ENCODE measurements at places on chromosomes 3 and 15. TPM values are rescaled to one million over a fixed set of nuclear protein-coding genes. Genes with fewer than 3 reads are reported as not detected.

- DNase-seq = no peak
- no peak overlapping the region for H3K27ac ChIP-seq
- peaks cover 7% of the 10 kb centered on the region for H3K27me3 ChIP-seq
- H3K4me3 ChIP-seq = no peak overlapping the region
- no peaks in the 10 kb centered on the region for H3K36me3 ChIP-seq
Observed at GRCh38 chr3:193809106-193809505, 216.1 kb downstream of the OPA1 start.

DNA sequence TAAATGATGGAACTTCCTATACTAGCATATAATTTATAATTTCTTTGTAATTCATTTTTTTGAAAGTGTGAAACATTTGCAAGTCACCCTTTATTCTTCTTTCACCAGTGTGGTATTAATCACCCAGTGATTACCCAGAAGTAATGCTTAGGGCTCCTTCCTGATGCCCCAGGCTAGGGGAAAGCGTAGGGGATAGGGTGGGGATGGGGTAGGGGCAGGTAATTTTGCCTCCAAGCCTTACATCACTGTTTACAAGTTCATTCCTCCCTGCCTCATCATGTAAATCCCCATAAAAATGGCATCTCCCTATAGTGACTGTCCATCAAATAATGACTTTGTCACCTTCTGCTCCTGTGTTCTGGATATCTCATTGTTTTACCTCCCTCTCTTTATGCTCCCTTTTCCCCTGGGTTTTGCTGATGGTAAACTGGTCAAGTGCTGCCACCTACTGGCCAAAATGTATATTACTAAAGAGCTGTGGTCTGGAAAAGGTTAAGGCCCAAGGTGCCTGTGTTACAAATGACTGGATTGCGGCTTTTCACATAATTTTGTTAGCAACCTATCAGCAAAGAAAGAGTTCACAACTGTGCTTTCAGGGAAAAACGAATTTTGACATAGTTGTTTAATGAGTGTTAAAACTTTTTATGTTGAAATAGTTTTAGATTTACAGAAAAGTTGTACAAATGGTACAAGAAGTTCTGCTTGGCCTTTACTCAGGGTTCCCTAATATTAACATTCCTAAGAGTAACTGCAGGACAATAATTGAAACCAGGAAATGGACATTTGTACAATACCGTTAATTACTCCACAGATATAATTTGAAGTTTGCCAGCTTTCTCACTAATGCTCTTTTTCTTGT, 54.7 kb downstream of the ONECUT1 start:
- H3K4me3 ChIP-seq = no peak overlapping the region
- H3K27me3 ChIP-seq = no peaks in the 10 kb centered on the region
- H3K27ac ChIP-seq = no peak overlapping the region
- H3K36me3 ChIP-seq = no peaks in the 10 kb centered on the region
- no peak for DNase-seq

- no peaks in the 10 kb centered on the region for H3K4me1 ChIP-seq
- no peak overlapping the region for H3K4me3 ChIP-seq
- H3K36me3 ChIP-seq = no peaks in the 10 kb centered on the region
Observed at GRCh38 chr3:177473184-177473583, 275.9 kb upstream of the TBL1XR1 start.

DNA sequence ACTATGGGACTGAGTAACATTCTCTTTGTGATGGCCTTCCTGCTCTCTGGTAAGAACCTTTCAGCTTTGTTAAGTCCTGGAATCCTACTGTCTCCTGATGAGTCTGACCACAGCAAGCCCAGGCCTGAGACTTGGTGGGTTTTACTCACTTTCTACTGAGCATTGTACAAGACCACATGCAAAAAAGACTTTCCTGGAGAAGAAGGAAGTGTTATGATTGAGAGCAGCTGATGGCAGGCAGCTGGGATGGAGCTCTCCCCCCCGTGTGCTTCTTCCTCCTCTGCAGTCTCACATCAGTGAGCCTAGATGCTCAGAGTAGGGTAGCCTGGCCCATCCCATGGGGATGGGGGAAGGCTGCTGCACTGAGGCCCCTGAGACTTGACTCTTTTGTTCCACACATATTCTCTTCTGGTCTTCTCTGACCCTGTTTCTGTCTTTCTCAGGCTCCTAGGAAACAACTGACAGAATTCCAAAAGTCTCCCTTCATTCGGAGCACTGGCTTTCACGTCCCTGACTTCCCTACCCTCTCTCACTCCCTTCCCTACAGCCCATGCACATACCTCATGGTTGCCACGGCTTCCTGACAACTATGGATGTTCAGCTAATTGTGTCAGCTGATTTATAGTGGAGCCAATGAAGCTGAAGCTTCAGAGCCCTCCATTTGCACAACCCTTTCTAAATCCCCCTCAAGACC, 36.6 kb downstream of the CD86 start:
- no peaks in the 10 kb centered on the region for H3K27me3 ChIP-seq
- peak overlapping the region; percentile 81 for H3K27ac ChIP-seq
- peaks cover 48% of the 10 kb centered on the region for H3K4me1 ChIP-seq
- peaks cover 19% of the 10 kb centered on the region for H3K36me3 ChIP-seq
- no peak for DNase-seq
- peak overlapping the region; percentile 46 for H3K4me3 ChIP-seq

The ITIH1 gene
- total RNA-seq = 0.80 TPM

DNA sequence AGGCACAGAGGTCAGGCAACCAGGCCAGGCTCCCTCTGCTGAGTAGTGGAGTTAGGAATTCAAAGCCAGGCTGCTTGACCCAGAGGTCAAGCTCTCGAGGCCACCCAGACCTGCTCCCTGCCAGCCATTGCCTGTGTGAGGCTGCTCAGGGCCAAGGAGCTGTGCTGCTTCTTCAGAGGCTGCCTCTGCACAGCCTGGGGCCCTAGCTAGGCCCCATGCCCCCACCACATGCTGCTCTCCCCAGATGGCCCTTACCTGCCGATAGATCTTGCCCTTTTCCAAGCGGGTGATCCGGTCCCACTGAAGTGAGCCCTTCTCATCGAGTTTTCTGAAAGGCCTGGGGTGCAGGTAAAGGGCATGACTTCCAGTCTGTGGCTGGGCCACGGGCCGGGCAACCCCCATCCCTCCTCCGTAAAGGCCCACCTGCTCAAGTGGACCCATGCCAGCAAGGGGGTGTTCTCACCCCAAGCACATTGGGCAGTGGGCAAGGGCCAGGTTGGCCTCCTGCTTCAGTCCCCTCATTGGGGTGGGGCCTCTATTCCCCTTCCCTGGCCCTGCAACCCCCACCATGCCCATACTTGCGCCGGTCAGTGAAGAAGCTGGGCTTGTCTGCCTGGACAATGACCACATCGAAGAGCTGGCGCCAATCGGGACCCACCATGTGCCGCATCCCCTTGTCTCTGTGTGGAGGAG, 6.5 kb downstream of the NT5DC2 start:
- H3K27ac ChIP-seq = no peak overlapping the region
- H3K27me3 ChIP-seq = no peaks in the 10 kb centered on the region
- H3K4me1 ChIP-seq = peaks cover under 1% of the 10 kb centered on the region

DNA sequence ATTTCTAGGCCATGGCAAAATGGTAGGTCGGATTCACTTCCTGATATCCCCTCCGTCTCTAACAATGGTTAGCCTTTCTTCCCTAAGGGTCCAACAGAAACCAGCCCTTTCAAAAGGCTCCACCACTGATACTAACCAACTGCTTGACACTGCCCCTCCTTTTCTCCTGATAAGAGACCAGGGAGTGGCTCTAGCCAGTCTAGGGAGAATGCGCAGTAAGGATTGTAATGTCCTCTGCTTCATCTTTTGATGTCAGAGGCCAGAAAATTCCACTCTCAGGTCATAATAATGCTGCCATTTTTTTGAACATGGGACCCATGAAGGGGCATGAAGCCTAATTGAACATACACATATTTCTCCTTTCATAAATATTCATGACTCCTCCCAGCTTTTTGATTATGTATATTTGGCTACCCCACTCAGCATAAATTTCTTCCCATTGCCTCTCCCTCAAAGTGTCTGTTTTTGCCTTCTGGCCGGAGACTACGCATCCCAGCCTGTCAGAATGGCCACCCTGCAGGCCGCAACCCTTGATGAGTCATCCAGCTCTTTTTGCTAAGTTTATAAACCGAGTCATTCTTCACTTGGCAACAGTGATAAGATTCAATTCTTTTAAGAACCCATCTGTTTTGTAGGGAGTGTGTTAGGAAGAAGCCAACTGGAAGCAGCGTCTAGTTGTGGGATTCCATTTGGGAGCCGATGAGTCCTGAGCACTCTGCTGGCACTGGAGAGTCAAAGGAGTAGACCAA, 189.0 kb upstream of the MCTP2 start:
- no peaks in the 10 kb centered on the region for H3K27me3 ChIP-seq
- DNase-seq = no peak
- H3K36me3 ChIP-seq = no peaks in the 10 kb centered on the region

GRCh38 chr3:72133329-72134011, 348.5 kb upstream of the PROK2 start:
- peaks cover 33% of the 10 kb centered on the region for H3K4me1 ChIP-seq
- no peak for DNase-seq
- no peak overlapping the region for H3K27ac ChIP-seq
- no peaks in the 10 kb centered on the region for H3K27me3 ChIP-seq
- H3K36me3 ChIP-seq = no peaks in the 10 kb centered on the region

The HPS3 gene
- total RNA-seq = 30.1 TPM

The SKOR1 gene
- total RNA-seq = 0.64 TPM

DNA sequence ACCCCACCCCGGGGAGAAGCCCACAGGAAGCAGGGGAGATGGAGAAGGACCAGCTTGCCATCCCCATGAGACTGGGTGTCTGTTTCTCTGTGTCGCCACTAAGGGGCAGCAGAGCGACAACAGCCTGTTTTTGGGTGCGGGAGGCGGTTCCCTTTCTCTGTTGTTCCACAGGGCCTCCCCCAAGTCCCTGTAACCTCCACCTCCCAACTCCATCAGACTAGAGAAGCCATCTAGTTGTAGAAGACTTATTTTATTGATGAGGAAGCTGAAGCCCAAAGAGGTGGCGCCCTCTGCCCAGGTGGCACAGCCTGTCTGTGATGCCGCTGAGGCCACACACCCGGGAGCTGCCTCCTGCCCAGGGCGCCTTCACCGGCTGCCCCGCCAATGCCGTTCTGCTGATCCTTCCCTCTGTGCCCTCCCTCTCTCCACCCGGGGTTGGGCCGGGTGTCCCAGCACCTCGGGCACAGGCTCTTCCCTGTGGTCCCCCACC, 3.9 kb upstream of the CCDC9B start:
- H3K36me3 ChIP-seq = no peaks in the 10 kb centered on the region
- no peak overlapping the region for H3K27ac ChIP-seq
- H3K4me3 ChIP-seq = no peak overlapping the region
- H3K4me1 ChIP-seq = no peaks in the 10 kb centered on the region

DNA sequence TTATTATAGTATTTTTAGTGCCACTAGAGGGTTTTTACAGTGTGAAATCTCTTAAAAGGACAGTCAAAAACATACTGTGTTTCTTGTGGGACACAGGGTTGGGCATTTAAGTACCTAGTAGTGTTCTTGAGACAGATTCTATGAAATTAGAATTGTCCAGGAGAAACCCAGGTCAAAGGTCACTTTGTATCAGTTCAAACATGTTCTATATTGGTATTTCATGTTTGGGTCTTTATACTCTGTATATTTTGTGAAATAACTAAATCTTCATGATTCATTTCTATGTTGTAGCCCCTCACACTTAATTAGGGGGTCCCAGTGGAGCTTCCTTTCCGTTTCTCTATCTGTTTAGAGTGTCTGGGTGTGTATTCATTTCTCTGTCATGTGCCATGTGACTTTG, 171.6 kb downstream of the PTPRG start:
- H3K27ac ChIP-seq = no peak overlapping the region
- no peaks in the 10 kb centered on the region for H3K4me1 ChIP-seq
- DNase-seq = no peak

DNA sequence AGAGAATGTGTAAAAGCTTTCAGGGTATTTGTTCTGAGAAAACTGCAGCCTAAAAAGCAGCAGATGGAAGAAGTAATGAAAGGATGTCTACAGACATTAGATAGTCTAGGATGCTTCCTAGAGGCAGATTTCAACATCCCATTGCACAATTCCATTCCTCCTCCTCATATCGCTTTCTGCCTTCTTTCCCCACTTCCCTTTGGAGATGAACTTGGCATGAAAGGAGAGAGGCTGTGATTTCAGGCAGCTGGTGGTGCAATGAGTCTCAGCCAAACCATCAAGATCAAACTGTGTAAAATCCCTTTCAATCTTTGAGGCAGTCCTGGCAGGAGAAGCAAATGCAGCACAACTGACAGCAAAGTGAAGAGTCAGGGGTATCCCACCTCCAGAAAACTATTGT, 438.7 kb upstream of the KCNMB2 start:
- no peaks in the 10 kb centered on the region for H3K27me3 ChIP-seq
- H3K27ac ChIP-seq = no peak overlapping the region
- DNase-seq = no peak
- no peaks in the 10 kb centered on the region for H3K36me3 ChIP-seq
- no peaks in the 10 kb centered on the region for H3K4me1 ChIP-seq

- no peak overlapping the region for H3K4me3 ChIP-seq
- H3K4me1 ChIP-seq = no peaks in the 10 kb centered on the region
- no peak overlapping the region for H3K27ac ChIP-seq
Observed at GRCh38 chr3:16234281-16234680, 30.5 kb downstream of the DPH3 start.

- H3K27me3 ChIP-seq = no peaks in the 10 kb centered on the region
- H3K36me3 ChIP-seq = peaks cover 14% of the 10 kb centered on the region
- H3K4me3 ChIP-seq = no peak overlapping the region
Observed at GRCh38 chr3:50124800-50125178, 30.3 kb upstream of the SEMA3F start.

- no peak overlapping the region for H3K27ac ChIP-seq
- no peak overlapping the region for H3K4me3 ChIP-seq
- H3K36me3 ChIP-seq = peaks cover 65% of the 10 kb centered on the region
- H3K27me3 ChIP-seq = no peaks in the 10 kb centered on the region
- DNase-seq = no peak
Observed at GRCh38 chr3:133649486-133650068, 12.2 kb downstream of the TOPBP1 start.

Data from activated B cell treated with CpG ODN at 0.5 μM for 24 hours (primary cell).